Stimulated activated effector memory CD8-positive, alpha-beta T cell treated with anti-CD3 and anti-CD28 coated beads, Interleukin-12 subunit alpha, Interleukin-12 subunit beta, amount 100 ng/mL, for 72 hours (primary cell): ENCODE measurements at places on chromosomes 12 and 14.

DNA sequence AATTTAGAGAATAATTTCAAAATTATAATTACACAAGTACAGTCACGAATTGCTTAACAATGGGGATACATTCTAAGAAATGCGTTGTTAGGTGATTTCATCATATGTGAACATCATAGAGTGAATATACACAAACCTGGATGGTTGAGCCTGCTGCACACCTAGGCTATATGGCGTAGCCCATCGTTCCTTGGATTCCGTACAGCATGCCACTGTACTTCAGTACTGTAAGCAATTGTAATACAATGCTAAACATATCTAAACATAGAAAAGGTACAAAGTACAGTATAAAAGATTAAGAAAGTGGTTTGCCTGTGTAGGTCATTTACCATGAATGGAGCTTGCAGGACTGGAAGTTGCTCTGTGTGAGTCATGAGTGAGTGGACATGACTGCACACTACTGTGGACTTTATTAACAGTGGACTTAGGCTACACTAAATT is 286.2 kb downstream of the CACNA1C start:
- no peak for DNase-seq

- DNase-seq, result no peak
Observed at GRCh38 chr14:82224610-82225009, 691.0 kb upstream of the SEL1L start.

- no peak for DNase-seq
Observed at GRCh38 chr12:107322063-107322462, 228.7 kb upstream of the CRY1 start.

- DNase-seq, result no peak
Observed at GRCh38 chr12:118536306-118536906, 160.1 kb downstream of the SUDS3 start.

DNA sequence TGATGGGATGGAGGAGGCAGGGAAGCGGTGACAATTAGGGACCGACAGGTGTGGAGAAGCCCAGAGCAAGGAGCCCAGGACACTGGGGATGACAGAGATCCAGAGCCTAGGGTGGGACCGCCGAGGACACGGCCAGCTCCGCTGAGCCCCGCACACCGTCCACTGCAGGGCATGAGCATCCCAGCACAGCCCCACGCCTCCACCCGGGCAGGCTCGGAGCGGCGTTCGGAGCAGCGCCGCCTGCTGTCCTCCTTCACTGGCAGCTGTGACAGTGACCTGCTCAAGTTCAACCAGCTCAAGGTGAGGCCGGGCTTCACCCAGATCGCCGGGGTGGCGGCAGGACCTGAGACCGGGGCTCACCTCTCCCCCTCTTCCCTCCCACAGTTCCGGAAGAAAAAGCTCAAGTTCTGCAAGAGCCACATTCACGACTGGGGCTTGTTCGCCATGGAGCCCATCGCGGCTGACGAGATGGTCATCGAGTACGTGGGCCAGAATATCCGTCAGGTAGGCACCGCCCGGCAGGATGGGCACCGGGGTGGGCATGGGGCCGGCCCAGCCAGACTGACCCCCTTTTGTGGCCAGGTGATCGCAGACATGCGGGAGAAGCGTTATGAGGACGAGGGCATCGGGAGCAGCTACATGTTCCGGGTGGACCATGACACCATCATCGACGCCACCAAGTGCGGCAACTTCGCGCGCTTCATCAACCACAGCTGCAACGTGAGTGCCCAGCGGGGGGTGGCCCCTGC is 23.7 kb downstream of the SETD1B start:
- DNase-seq, result no peak

- no peak for DNase-seq
Observed at GRCh38 chr14:104758981-104759969, 6.3 kb downstream of the SIVA1 start.

GRCh38 chr14:69493038-69493437 is 8.5 kb downstream of the PLEKHD1 start:
- DNase-seq, result no peak

- peak; percentile 52 for DNase-seq
Observed at GRCh38 chr12:108950991-108951739, 69.7 kb downstream of the SVOP start.
